CD8-positive, alpha-beta memory T cell (primary cell): ENCODE measurements at places on chromosomes 11 and 22.

DNA sequence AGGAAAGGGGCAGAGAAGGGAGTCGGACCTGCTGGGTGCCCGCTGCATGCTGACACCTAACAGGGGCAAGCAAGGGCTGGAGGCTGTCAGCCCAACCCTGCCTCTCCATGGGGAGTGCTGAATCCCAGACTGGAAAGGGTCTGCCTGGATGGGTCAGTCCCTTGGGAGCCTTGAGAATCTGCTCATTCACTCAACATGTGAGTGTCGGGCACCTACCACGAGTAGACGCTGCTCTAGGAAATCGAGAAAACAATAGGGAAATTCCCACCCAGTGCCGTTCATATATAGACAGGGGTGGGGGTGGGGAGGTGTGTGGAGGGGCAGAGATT is 4.4 kb upstream of the CTSD start:
- no peak for DNase-seq

DNA sequence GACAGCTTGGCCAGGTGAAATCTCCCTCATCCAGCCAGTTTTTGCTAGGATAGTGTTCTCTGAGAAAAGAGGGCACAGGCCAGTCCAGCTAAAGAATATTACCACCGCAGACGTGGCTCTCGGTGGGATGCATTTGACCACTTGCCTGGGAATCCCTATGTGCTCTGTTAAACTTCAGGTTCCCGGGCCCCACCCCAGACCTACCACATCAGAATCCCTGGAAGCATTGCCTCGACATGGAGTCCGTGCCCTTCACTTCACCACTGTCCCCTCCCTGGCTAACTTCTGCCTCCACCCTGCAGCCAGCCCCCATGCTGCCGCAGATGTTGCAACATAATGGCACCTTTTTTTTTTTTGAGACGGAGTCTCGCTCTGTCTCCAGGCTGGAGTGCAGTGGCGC is 56.9 kb upstream of the EMID1 start:
- no peak for DNase-seq

DNA sequence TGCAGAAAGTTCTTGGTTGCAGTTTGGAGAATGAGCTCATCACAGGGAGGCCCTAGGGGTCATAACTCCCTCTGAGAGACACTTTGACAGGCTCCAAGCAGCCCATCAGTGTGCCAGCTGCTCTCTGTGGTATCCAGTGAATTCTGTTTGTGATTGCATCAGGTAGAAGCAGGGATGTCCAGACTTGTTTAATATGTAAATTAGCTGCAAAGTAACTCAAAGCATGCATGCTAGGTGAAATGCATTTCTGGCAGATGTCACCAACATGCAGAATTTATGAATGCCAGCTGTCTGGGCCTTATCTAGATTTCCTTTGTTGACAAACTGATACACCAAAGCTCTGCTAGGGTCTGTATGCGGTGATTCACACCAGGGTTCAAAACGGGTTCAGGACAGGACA is 123.6 kb upstream of the MTNR1B start:
- no peak for DNase-seq

- DNase-seq = no peak
Observed at GRCh38 chr11:45141171-45141570, 5.3 kb upstream of the PRDM11 start.

DNA sequence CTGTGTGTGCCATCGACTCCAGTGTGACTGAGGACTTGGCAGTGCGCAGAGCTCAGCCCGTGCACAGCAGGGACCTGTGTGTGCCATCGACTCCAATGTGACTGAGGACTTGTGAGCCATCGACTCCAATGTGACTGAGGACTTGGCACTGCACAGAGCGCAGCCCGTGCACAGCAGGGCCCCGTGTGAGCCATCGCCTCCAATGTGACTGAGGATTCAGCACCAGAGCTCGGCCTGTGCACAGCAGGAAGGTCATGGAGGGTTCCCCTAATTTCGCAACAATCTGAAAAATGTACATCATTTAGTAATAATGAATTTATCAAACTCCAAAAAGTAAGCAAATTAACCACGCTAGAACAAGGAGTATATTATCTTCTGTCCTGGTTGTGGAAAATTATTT is 348.3 kb upstream of the B3GAT1 start:
- DNase-seq = no peak

- no peak for DNase-seq
Observed at GRCh38 chr11:68127714-68128681, 6.8 kb upstream of the CHKA start.

- DNase-seq = peak; percentile 69
Observed at GRCh38 chr22:42661985-42662831, 13.0 kb upstream of the CYB5R3 start.

DNA sequence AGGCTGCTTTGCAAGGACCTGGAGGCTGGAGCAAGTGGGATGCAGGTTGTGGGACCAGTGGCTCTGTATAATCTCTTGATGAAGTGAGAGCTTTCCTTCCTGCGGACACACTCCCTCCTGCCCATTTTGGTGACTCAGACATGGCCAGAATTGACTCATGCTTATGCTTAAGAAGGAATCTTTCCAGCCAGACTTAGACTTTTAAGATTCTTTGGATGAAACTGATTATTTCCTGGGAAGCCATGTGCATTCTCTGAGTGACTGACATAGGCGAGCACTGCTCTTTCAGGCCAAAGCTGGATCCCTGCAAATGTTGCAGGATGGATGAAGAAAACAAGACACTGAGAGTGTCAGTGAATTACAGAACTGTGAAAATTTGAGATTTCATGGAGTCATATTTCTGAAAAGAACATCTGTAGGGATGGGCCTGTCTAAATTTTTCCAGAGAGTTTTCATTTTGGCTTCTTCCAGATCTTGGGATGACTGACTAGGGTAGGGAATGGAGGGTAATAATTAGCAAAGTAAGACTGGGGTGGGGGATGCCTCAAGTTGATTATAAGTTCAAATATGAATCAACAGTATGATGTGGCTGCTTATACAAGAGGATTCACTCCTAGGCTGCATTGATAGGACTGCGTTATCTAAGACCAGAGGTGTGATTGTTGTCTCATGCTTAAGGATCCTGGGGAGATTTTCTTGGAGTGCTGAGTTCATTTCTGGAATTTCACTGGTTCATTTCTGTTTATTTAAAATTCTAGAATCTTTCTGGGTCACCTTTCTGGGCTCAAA is 195.8 kb downstream of the HIPK3 start:
- no peak for DNase-seq

- DNase-seq = no peak
Observed at GRCh38 chr11:47928426-47928825, 51.9 kb upstream of the PTPRJ start.

- DNase-seq = no peak
Observed at GRCh38 chr11:132683602-132684001, 848.7 kb downstream of the OPCML start.

GRCh38 chr11:118046051-118046963 is 30.6 kb upstream of the TMPRSS4 start:
- peak; percentile 27 for DNase-seq
